HS-5 (cell line): ENCODE measurements at places on chromosomes 2 and 18.

DNA sequence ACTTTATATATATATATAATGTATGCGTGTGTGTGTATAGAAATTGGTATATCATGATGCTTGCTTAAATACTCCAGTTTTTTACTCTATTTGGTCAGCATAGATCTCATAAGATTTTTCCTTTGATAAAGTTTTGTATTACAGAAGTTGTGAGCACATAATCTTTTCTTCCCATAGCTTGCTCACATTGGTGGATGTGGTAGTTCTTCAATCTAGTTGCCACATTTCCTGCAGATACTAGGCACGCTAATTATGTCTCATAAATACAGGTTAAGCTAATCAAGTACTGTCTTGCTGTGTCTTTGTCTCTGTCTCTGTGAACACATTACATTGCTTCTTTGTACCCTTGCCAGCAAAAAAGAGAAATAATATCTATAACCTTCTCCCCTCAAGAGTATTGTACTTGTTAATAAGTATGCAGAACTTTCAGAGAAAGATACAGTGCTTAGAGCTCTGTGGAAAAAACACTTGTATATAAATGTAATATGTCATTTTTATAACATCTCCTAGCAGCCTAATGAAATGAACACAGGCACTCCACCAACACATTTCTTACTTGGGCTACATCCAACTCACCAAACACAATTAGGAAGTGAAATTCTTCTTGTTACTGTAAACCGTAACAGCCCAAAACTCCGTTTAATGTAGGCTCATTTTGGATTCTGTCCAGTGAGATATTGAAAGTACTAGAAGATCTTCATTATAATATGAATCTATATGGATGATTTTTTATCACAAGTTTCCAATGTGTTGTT lies 306.7 kb upstream of the SLC8A1 start:
- no peak for DNase-seq

DNA sequence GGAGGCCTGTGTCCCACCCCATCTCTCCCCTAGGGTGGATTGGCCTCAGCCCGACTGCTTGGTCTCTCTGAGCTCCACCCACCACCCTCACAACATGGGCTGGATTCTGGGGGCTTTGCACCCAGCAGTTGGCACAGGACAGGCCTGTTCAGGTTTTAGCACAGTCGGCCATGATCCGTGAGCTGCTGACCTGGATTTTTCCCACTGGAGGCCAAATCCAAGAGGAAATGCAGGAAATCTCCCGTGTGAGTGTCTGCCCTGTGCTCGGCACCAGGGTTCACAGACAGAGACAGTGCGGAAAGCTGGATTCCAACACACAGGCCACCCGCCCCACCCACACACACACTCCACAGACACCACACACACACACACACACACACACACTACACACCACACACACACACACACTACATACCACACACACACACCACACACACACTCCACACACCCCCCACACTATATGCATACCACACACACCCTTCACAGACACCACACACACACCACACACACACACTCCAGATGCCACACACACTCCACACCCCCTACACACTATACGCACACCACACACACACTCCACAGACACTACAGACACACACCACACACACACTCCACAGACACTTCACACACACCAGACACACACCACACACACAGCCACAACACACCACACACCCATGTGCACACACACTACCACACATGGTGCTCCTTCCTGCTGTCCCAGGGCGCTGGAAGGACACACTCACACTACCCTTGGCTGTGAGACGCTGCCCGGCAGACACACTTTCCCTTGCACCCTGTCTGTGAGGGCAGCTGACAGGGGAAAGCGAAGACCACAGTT lies 14.1 kb downstream of the MBP start:
- no peak for DNase-seq

DNA sequence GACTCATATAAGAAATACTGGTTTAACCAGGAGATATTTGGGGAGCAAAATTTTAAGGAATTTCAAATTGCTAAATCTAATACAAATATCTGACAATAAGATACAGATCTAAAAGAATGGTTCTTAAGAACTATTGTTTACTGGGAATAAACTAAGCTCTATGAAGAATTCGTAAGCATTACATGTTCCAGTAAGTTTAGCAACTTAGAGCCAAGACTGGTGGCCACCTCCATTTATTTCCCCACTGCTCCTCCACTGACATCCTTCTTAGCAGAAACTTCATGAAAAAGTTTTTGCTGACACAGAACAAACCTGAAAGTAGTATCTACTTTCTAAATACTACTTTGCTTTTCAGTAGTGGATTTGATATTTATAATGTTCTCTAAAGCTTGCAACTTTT lies 83.0 kb downstream of the ACSL3 start:
- DNase-seq = no peak

DNA sequence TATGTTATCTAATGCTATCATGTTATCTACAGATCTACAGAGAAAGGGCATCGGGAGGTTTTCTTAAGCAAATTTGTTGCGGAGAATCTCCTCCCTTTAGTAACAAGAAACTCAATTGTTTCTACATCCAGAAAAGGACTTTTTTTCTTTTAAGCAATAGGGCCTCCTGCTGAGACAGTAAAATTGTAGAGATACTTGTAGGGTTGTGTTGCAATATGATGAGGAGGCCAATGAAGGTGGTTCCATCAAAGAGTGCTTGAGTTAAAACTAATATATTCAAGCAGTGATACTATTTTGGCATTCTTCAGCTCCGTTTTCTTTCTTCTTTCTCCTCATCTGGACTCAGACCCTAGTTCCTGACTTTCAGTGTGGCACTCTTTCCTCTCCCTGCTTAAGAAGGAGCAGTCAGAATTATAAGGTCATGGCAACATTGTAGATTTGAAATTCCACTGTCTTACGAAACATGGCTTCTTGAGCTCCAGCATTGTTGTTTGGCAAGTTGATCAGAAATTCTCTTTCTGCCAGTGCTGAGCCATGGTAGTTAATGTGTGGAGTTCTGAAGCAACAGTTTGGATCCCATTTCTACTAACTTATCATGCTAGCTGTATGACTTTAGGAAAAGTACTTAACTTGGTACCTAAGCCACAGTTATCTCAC lies 202.0 kb upstream of the SLC14A2 start:
- DNase-seq = no peak

GRCh38 chr2:229429589-229429988 lies 158.5 kb upstream of the PID1 start:
- DNase-seq = no peak

- DNase-seq = no peak
These were observed 64.9 kb downstream of the NCKAP5 start for GRCh38 chr2:133503323-133503722.

GRCh38 chr2:195532255-195532627 lies 124.8 kb upstream of the SLC39A10 start:
- DNase-seq = no peak

DNA sequence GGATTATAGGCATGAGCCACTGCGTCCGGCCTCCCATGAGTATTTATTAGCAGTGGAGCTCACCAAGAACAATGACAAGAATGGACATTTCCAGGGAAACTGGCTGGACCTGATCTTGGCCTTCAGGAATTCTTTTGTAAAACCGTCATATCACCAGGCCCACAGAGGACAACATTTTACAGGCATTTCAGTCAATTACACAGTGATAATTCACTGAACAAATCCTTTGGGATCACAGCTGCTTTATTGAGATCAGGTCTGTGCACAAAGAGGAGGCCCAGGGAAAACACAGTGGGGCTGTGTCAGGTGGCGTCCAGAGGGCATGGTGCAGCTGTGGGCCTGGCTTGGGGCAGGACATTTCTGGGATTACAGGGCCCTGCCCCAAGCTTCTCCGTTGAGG lies 30.1 kb upstream of the GTF2A1L start:
- DNase-seq = no peak

GRCh38 chr2:47869859-47870595 lies 36.3 kb downstream of the FBXO11 start:
- no peak for DNase-seq

- no peak for DNase-seq
These were observed 21.7 kb upstream of the ZBTB14 start for GRCh38 chr18:5317186-5317585.

- no peak for DNase-seq
These were observed 107.0 kb downstream of the RAPGEF4 start for GRCh38 chr2:172842511-172843265.

GRCh38 chr2:226763320-226763719 lies 36.3 kb downstream of the IRS1 start:
- DNase-seq = peak; percentile 8

- DNase-seq = no peak
These were observed 69.6 kb upstream of the FZD7 start for GRCh38 chr2:201964011-201964410.

GRCh38 chr2:114543236-114543766 lies 100.9 kb downstream of the DPP10 start:
- DNase-seq = no peak

DNA sequence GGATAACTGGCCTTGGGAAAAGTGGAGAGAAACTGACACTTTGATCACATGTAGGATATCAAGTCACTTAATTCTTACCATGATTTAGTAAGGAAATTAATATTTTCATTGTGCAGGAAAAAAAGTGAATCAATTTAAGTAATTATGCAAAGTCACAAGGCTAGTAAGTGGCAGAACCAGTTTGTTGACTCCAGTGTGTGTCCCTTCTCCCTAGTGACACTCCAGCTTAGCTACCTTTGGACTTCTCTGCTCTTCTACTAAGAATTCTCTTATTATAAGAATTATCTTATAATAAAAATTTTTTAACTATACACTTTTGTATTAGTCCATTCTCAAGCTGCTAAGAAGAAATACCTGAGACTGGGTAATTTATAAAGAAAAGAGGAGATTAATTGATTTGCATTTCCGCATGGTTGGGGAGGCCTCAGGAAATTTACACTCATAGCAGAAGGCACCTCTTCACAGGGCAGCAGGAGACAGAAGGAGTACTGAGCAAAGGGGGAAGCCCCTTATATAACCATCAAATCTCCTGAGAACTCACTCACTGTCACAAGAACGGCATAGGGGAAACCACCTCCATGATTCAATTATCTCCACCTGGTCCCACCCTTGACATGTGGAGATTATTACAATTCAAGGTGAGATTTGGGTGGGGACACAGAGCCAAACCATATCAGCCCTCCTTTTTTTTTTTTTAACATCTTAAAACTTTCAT lies 13.6 kb downstream of the COL4A4 start:
- no peak for DNase-seq

DNA sequence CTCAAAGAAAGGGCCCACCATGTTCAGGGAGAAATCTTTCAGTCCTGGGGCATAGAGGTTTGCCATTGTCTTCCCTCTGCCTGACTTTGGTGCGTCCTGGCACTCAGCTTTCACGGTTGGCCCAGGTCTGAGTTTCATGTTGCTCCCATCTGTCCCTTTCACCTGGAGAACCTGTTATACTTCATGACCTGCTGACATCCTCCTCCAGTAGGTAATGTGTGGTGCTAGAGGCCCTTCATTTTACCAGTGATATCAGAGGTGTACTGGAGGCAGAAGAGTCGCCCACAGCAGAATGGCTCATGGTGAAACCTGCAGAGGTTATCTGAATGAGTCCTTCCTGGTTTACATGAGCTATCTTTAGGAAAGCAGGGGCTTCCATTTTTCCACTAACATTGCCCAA lies 128.8 kb upstream of the DLX2 start:
- no peak for DNase-seq

DNA sequence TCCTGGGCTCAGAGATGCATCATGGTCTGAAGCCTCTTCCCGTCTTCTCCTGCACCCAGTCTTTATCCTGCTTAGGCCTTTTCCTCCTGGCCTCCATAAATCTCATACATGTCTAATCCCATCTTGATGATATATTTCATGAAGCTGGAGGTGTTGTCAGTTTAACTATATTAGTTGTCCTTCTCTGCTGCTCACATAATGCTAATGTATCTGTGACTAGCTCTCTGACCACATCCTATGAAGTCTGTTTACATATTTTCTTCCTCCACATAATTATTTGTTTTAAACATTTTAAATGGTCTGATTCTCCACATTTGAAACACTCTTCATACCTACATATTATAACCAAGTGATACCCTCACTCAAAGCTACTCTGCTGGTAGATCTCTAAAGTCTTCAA lies 315.2 kb upstream of the RND3 start:
- DNase-seq = no peak

DNA sequence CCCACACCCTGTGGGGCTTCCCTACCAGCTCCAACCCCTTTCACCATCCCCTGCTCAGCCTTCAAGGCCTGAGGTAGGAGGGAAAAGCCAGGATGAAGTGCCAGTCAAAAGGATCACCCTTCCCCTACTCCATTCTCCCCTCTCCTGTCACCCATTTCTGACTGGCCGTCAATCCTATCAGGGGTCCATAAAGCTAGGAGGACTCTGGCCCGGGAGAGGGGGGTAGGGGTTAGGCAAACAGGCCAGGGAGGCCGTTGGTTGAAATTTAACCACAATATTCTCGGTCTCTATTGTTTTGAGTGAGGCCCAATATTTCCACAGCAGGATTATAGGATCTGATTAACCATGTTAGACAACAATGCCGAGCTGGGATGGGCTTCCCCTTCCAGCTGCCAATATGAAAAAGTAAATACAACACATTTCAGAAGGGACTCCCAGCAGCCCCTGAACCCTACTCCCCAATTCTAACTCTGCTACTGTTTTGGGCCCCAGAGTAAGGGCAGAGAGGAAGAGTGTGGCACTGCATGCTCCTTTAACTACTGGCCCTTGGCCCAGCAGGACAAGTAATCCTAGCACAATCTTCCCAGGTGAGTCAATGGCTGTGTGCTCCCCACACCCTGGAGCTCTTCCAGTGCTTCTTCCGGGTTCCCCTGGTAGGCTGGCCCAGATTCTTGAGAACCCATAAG lies 10.6 kb upstream of the IHH start:
- no peak for DNase-seq

DNA sequence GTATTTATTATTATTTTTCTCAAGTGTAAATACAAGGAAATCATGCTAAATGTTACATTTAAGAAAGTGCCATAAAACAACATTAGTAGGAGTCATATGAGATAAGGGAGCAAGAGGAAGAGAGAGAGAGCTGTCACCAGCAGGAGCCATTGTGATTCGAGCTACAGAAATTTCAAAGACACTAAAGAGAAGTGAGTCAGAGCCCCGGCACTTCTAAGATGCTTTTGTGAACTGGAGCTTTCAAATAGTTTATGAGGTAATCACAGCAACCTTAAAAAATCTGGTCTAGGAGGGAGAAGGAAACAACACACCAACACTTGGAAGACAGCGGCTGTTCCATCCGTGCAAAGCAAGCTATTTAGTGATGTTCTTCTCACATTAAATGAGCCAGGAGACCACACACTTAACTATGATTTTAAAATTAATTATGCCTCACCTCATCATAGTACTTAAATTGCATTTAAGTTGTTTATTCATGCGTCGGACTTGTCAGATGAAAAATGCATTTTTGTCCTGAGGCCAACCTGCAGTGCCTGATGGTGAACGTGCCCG lies 382.7 kb upstream of the SALL3 start:
- no peak for DNase-seq
